DND-41 (cell line): ENCODE measurements at places on chromosomes 3 and 15.

DNA sequence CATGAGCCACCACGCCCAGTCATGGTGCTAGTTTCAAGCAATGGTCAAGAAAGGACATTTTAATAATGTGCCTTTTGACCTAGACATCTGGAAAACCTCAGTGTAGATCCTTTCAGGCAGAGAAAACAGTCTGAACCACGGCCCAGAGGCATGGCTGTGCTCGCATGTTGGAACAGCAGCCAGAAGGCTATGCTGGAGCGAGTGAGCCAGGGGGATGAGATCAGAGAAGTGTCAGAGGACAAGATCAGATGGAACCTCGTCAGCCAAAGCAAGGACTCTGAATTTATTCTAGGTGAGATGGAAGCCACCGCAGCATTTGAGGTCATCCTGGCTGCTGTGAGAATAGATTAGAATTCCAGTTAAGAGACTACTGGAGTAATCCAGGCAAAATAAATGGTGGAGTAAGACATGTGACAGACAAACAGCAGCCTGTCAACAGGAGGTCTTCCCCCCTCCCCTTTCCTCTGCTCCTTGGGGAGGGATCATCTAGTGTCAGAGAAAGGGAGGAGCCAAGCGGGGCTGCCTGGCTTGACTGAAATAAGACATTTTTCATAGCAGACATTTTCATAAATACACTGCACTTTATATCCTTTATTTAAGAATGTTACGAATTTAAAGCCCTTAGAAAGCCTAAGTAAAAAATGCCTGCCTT is 40.4 kb upstream of the ACKR4 start:
- H3K4me1 ChIP-seq: peaks cover under 1% of the 10 kb centered on the region
- H3K36me3 ChIP-seq: no peaks in the 10 kb centered on the region
- H3K27ac ChIP-seq: no peak overlapping the region
- DNase-seq: no peak

GRCh38 chr15:69554279-69554961 is 101.8 kb downstream of the RPLP1 start:
- DNase-seq: no peak
- no peaks in the 10 kb centered on the region for H3K36me3 ChIP-seq
- no peak overlapping the region for H3K4me3 ChIP-seq
- no peaks in the 10 kb centered on the region for H3K4me1 ChIP-seq

- no peak overlapping the region for H3K4me3 ChIP-seq
- no peak for DNase-seq
- no peaks in the 10 kb centered on the region for H3K36me3 ChIP-seq
- no peaks in the 10 kb centered on the region for H3K27me3 ChIP-seq
- H3K4me1 ChIP-seq: peaks cover 21% of the 10 kb centered on the region
Observed at GRCh38 chr3:143330296-143330868, 210.8 kb downstream of the CHST2 start.

- no peak overlapping the region for H3K4me3 ChIP-seq
- no peak overlapping the region for H3K27ac ChIP-seq
- no peaks in the 10 kb centered on the region for H3K4me1 ChIP-seq
- peaks cover 2% of the 10 kb centered on the region; the same call in 1 of the 2 replicates for H3K36me3 ChIP-seq
- no peaks in the 10 kb centered on the region for H3K27me3 ChIP-seq
- DNase-seq: no peak
Observed at GRCh38 chr3:69165744-69166143, 43.3 kb upstream of the LMOD3 start.

- no peaks in the 10 kb centered on the region for H3K27me3 ChIP-seq
- no peak for DNase-seq
- H3K4me3 ChIP-seq: no peak overlapping the region
- no peak overlapping the region for H3K27ac ChIP-seq
- H3K36me3 ChIP-seq: peaks cover 68% of the 10 kb centered on the region
- no peaks in the 10 kb centered on the region for H3K4me1 ChIP-seq
Observed at GRCh38 chr3:49700453-49701128, 11.2 kb downstream of the RNF123 start.

GRCh38 chr3:109548192-109548938 is 211.0 kb upstream of the DPPA4 start:
- H3K4me1 ChIP-seq: peaks cover 52% of the 10 kb centered on the region
- no peaks in the 10 kb centered on the region for H3K27me3 ChIP-seq
- DNase-seq: no peak
- H3K36me3 ChIP-seq: no peaks in the 10 kb centered on the region

GRCh38 chr3:67090474-67090873 is 92.4 kb downstream of the KBTBD8 start:
- DNase-seq: no peak
- no peak overlapping the region for H3K27ac ChIP-seq

- DNase-seq: no peak
- H3K4me3 ChIP-seq: no peak overlapping the region
- H3K27ac ChIP-seq: no peak overlapping the region
- no peaks in the 10 kb centered on the region for H3K27me3 ChIP-seq
Observed at GRCh38 chr15:91627473-91628278, 225.8 kb upstream of the SLCO3A1 start.

DNA sequence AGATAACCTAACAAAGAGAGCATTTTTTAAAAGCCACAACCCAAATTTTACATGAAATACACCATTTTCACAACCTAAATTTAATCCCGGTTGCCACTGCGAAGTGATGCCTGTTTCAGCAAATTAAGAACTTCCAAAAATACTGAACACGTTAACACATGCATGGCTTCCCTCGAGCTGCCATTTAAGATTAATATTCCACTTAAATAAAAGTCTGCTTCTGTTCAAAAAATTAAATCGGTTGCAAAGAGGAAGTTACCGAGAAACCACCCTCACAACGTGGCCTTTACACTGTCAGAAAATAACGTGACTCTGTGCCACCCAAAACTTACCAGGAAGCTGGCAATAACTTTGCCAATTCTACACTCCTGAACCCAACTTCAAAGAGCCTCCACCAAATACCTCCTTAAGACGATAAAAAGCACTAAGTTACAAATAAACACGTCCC is 1.2 kb downstream of the TBL1XR1 start:
- H3K36me3 ChIP-seq: 0 out of 2 replicates have a peak, but pooled peaks cover 4% of the 10 kb centered on the region
- peak overlapping the region; percentile 39 for H3K4me3 ChIP-seq
- peaks cover 57% of the 10 kb centered on the region for H3K4me1 ChIP-seq
- no peaks in the 10 kb centered on the region for H3K27me3 ChIP-seq

GRCh38 chr3:45055411-45056143 is 29.5 kb downstream of the CLEC3B start:
- no peak overlapping the region for H3K27ac ChIP-seq
- peak; percentile 55 for DNase-seq
- no peaks in the 10 kb centered on the region for H3K4me1 ChIP-seq
- H3K36me3 ChIP-seq: no peaks in the 10 kb centered on the region

- H3K27me3 ChIP-seq: peaks cover 12% of the 10 kb centered on the region
- no peak overlapping the region for H3K27ac ChIP-seq
- H3K36me3 ChIP-seq: no peaks in the 10 kb centered on the region
- no peaks in the 10 kb centered on the region for H3K4me1 ChIP-seq
- DNase-seq: no peak
Observed at GRCh38 chr3:39529577-39529976, 62.1 kb downstream of the MOBP start.

GRCh38 chr15:68154923-68155559 is 50.1 kb downstream of the CALML4 start:
- no peaks in the 10 kb centered on the region for H3K4me1 ChIP-seq
- no peak overlapping the region for H3K27ac ChIP-seq
- DNase-seq: peak; percentile 33
- H3K27me3 ChIP-seq: no peaks in the 10 kb centered on the region
- no peak overlapping the region for H3K4me3 ChIP-seq

GRCh38 chr15:63447017-63447676 is 57.2 kb upstream of the USP3 start:
- H3K27ac ChIP-seq: no peak overlapping the region
- H3K4me3 ChIP-seq: no peak overlapping the region
- no peak for DNase-seq
- H3K4me1 ChIP-seq: no peaks in the 10 kb centered on the region
- H3K27me3 ChIP-seq: no peaks in the 10 kb centered on the region

- no peak overlapping the region for H3K4me3 ChIP-seq
Observed at GRCh38 chr15:88529021-88529630, 17.4 kb downstream of the DET1 start.

- no peaks in the 10 kb centered on the region for H3K36me3 ChIP-seq
- no peak for DNase-seq
- H3K4me1 ChIP-seq: no peaks in the 10 kb centered on the region
- H3K27me3 ChIP-seq: no peaks in the 10 kb centered on the region
Observed at GRCh38 chr3:98151241-98151640, 4.0 kb downstream of the OR5H14 start.

DNA sequence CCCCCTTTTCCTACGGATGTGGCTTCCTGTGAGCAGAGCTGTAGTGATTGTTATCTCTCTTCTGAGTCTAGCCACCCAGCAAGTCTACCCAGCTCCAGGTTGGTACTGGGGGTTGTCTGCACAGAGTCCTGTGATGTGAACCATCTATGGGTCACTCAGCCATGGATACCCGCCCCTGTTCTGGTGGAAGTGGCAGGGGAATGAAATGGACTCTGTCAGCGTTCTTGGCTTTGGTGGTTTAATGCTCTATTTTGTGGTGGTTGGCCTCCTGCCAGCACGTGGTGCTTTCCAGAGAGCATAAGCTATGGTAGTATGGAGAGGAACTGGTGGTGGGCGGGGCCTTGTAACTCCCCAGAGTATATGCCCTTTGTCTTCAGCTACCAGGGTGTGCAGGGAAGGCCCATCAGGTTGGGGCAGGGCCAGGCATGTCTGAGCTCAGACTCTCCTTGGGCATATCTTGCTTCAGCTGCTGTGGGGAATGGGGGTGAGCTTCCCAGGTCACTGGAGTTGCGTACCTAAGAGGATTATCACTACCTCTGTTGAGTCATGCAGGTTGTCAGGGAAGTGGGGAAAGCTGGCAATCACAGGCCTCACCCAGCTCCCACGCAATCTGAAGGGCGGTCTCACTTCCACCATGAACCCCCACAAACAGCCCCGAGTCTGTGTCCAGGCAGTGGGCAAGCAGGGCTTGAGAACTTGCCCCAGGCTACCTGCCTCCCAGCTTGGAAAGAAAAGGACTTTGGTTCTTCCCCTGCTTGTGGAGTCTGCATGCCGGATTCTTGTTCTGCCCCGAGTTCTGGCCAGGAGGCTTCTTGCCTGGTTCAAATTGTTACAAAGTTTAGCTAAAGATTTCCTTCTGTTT is 9.0 kb upstream of the ADGRG7 start:
- DNase-seq: peak; percentile 79
- H3K27me3 ChIP-seq: no peaks in the 10 kb centered on the region

DNA sequence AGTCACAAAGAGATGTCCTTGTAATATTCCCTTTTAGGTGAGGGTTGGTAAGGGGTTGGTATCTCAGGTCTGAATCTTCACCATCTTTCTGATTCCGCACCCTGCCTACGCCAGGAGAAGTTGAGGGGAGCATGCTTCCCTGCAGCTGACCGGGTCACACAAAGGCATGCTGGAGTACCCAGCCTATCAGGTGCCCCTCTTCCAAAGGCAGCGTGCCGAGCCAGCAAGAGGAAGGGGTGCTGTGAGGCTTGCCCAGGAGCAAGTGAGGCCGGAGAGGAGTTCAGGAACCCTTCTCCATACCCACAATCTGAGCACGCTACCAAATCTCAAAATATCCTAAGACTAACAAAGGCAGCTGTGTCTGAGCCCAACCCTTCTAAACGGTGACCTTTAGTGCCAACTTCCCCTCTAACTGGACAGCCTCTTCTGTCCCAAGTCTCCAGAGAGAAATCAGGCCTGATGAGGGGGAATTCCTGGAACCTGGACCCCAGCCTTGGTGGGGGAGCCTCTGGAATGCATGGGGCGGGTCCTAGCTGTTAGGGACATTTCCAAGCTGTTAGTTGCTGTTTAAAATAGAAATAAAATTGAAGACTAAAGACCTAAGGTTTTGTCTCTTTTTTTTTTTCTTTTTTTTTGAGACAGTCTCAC is 19.8 kb downstream of the TYRO3 start:
- H3K4me3 ChIP-seq: no peak overlapping the region
- H3K27me3 ChIP-seq: no peaks in the 10 kb centered on the region
- H3K36me3 ChIP-seq: peaks cover 26% of the 10 kb centered on the region
- H3K27ac ChIP-seq: no peak overlapping the region

- no peak overlapping the region for H3K4me3 ChIP-seq
- H3K27me3 ChIP-seq: no peaks in the 10 kb centered on the region
Observed at GRCh38 chr15:68347392-68347791, 69.8 kb downstream of the FEM1B start.

GRCh38 chr15:89117790-89118189 is 29.5 kb downstream of the ABHD2 start:
- no peak overlapping the region for H3K4me3 ChIP-seq
- DNase-seq: no peak
- H3K27me3 ChIP-seq: no peaks in the 10 kb centered on the region
- no peaks in the 10 kb centered on the region for H3K4me1 ChIP-seq

- H3K27me3 ChIP-seq: no peaks in the 10 kb centered on the region
- no peaks in the 10 kb centered on the region for H3K36me3 ChIP-seq
- DNase-seq: no peak
- H3K4me3 ChIP-seq: no peak overlapping the region
- H3K27ac ChIP-seq: no peak overlapping the region
Observed at GRCh38 chr3:160196511-160197104, 28.6 kb upstream of the C3orf80 start.

- DNase-seq: no peak
- no peak overlapping the region for H3K27ac ChIP-seq
- no peaks in the 10 kb centered on the region for H3K36me3 ChIP-seq
- H3K4me1 ChIP-seq: no peaks in the 10 kb centered on the region
- no peak overlapping the region for H3K4me3 ChIP-seq
Observed at GRCh38 chr3:136995652-136996051, 37.9 kb downstream of the IL20RB start.

GRCh38 chr15:98121957-98122356 is 161.5 kb downstream of the ARRDC4 start:
- no peak overlapping the region for H3K27ac ChIP-seq
- H3K36me3 ChIP-seq: no peaks in the 10 kb centered on the region
- H3K4me3 ChIP-seq: no peak overlapping the region

- no peaks in the 10 kb centered on the region for H3K36me3 ChIP-seq
- peaks cover 27% of the 10 kb centered on the region for H3K4me1 ChIP-seq
- no peaks in the 10 kb centered on the region for H3K27me3 ChIP-seq
- no peak overlapping the region for H3K4me3 ChIP-seq
Observed at GRCh38 chr15:86040356-86041033, 39.2 kb upstream of the AGBL1 start.

DNA sequence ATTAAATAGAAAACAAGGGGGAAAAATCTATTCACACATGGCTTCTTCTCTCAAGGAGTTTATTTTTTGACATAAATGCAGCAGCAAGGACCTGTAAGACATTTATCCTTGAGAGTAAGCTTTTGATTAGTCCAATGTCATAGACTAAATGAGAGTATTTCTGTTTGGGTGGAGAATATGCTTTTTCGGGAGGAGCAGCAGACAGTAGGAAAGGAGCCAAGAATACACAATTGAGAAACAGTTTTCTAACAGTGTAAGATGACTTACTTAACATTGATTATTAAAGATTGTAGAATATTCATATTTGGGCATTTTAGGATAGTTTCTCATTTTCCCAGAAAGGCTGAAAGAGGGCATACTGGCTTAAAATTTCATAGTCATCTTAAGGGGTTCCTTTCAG is 65.9 kb upstream of the PAQR5 start:
- no peaks in the 10 kb centered on the region for H3K4me1 ChIP-seq
- no peak overlapping the region for H3K4me3 ChIP-seq
- H3K36me3 ChIP-seq: no peaks in the 10 kb centered on the region
- no peak for DNase-seq
- no peaks in the 10 kb centered on the region for H3K27me3 ChIP-seq
